Activated CD8-positive, alpha-beta memory T cell treated with anti-CD3 and anti-CD28 coated beads for 1 hour (primary cell): ENCODE measurements at places on chromosomes 12 and 14.

- DNase-seq = no peak
These were observed 252.4 kb downstream of the KCNC2 start for GRCh38 chr12:74957231-74957630.

- no peak for DNase-seq
These were observed 397.1 kb downstream of the APAF1 start for GRCh38 chr12:99042226-99042625.

GRCh38 chr12:120314220-120314619 is 12.1 kb downstream of the SIRT4 start:
- no peak for DNase-seq

- DNase-seq = no peak
These were observed 39.6 kb downstream of the CFAP251 start for GRCh38 chr12:121957861-121958515.

GRCh38 chr12:68521321-68521839 is 89.3 kb upstream of the RAP1B start:
- no peak for DNase-seq

GRCh38 chr12:19369691-19370148 is 69.6 kb upstream of the AEBP2 start:
- DNase-seq = no peak

- no peak for DNase-seq
These were observed 24.9 kb downstream of the PSMC1 start for GRCh38 chr14:90281261-90281660.

GRCh38 chr12:66776974-66777373 is 98.1 kb upstream of the GRIP1 start:
- peak; percentile 8 for DNase-seq

DNA sequence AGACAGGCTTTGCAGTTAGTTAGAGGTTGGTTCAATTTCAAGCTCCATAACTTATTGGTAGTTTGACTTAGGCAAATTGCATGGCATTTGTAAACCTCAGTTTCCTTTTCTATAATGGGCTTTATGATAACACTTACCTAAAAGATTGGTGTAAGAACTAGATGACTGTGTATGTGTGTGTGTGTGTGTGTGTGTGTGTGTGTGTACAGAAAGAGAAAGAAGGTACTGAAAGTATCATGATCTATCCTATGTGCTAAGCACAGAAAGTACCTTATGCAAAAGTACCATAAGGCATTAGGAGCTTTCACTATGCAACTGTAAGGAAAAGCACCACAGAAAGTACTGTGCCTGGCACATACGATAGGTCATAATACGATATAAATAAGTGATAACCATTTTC is 304.3 kb upstream of the KITLG start:
- no peak for DNase-seq

- DNase-seq = no peak
These were observed 87.1 kb upstream of the ZFP36L1 start for GRCh38 chr14:68879841-68880575.

DNA sequence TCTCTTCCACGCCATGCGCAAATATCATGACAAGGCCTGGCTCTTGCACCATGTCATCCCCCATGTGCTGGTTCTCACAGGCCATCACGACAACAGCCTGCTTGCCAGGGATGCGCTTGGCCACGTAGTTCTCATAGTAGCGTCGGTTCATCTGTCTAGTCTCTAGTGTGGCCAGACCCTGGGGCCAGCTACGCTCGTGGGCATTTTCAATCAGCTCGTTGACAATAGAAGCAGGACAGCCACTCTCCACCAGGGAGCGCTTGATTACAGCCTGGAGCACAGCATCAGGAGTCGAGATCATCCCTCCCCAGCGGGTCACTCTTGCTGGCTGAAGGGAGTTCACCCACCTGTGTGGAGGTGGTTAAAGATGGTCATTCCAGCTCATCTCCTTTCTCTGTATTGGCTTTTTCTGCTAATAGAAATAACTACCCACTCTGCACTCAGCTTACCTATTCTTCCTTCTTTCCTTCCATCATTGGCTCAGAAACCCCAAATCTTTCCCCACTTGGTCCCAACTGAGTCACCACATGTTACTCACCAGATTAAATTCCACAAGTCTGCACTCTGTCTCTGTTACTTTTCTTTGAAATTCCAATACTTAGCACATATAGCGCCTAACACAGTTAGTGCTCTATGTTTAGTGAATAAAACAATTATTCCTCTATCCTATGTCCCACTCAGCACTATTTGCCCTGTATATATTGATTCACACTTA is 15.1 kb downstream of the RNF41 start:
- DNase-seq = no peak

DNA sequence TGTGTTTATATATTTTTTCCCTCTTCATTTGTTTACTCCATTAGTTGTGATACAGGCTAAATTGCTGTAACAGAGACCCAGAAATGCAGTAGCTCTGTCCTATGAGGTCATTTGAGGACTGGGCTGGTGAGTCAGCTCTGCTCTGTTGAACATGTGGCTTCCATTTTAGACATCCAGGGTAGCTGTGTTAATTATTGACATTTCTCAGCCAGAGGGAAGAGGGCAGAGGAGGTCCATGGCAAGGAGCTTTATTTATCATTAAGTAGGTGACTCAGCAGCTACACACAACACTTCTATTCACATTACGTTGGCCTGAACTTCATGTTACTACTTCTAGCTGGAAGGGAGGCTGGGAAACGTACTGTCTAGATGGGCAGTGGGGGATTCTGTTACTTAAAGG is 85.4 kb downstream of the PTCSC3 start:
- DNase-seq = no peak

DNA sequence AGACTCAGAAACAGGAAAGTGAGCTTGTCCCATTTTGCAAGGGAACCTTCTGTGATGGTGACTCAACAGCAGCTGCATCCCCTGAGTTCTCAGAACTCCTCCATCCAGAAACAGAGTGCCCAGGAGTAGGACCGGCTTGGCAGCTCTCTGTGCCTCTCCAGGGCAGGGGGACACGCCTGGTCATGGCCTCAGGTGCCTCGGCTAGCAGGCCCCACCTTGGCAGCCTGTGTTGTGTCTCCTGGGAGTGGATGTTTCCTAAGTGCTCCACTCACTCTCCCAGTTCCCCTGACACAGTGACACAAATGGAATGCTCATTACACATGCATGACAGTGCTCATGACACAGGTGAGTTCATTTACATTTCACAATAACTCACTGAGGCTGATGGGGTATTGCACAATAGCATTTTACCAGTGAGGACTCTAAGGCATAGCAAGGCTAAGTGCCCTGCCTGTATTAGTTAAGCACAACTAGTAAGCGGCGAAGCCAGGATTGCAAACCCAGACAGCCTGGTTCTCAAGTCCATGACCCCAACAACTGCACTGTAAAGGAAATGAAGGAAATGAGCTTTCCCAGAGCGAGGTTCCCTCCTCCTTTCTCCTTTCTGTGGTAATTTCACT is 47.4 kb downstream of the CALM1 start:
- no peak for DNase-seq

DNA sequence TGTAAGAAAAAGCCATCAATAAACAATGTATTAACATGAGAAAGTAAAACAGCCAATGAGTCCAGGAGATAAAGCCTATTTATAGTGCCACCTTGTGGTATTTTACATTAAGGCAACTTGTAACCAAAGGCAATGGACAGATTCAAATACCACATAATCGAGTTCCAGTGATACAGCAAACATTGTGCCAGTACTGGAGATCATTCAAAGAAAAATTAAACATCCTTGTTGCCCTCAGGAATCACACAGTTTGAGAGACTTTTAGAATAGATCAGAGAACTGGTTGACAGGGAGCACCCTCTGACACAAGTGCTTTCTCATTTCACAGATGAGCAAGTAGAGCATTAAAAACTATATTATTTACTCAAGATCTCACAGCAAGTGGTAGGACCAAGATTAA is 98.1 kb downstream of the DDHD1 start:
- DNase-seq = no peak

- DNase-seq = no peak
These were observed 200.2 kb downstream of the ANO6 start for GRCh38 chr12:45416126-45416525.

DNA sequence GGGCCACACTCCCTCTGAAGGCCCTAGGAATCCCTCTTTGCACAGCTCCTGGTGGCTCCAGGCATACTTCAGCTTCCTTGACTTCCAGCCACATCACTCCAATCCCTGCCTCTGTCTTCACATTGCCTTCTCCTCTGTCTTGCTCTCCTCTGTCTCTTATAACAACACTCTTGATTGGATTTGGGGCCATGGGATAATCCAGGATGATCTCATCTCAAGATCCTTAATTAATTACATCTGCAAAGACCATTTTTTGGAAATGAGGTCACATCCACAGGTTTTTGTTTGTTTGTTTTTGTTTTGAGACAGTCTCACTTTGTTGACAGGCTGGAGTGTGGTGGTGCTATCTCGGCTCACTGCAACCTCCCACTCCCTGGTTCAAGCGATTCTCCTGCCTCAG is 88.7 kb downstream of the TMTC1 start:
- DNase-seq = no peak

GRCh38 chr14:90905531-90905930 is 89.3 kb upstream of the TTC7B start:
- no peak for DNase-seq

GRCh38 chr12:16246264-16246663 is 31.2 kb downstream of the SLC15A5 start:
- DNase-seq = no peak

GRCh38 chr14:23183479-23183878 is at the start of gene SLC7A8:
Gene SLC7A8, minus strand, starts transcription at chr14:23183660. Its CDS starts 746 bp downstream, at chr14:23182914.
- peak; percentile 22 for DNase-seq

GRCh38 chr12:120110550-120111501 is 5.7 kb downstream of the RAB35 start:
- DNase-seq = peak; percentile 11

GRCh38 chr14:69154779-69155178 is 1.9 kb upstream of the DCAF5 start:
- DNase-seq = no peak

DNA sequence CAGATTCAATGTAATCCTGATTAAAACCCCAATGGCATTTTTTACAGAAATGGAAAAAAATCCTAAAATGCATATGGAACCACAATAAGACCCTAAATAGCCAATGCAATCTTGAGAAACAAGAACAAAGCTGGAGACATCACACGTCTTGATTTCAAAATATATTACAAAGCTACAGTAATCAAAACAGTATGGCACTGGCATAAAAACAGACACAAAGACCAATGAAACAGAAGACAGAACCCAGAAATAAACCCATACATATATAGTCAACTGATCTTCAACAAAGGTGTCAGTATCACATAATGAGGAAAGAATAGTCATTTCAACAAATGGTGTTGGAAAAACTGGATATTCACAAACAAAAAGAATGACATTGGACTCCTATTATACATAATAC is 9.4 kb upstream of the ABCC9 start:
- no peak for DNase-seq

DNA sequence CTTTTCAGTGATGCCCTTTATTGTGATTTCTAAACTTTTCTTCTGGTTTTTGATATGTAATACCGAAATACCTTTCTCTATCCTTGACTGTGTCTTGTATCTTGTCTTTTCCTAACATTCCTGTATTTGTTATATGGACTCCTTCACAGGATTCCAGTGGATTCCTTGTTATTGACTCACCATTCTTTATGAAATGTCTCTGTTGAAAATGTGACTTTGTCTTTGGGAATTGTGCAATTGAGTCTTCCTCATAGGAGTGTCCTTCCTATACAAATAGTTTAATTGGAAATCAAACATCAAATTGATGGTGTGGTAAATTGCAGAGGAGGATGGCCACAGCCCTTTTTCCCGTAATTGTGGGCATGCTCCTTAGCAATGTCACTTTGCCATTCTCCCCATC is 296.6 kb upstream of the KITLG start:
- no peak for DNase-seq

- DNase-seq = no peak
These were observed 138.1 kb upstream of the C14orf180 start for GRCh38 chr14:104441275-104442106.

- DNase-seq = no peak
These were observed 31.9 kb downstream of the CACNA1C start for GRCh38 chr12:2084553-2085296.

- DNase-seq = no peak
These were observed 2.9 kb downstream of the ZFHX2 start for GRCh38 chr14:23548351-23549318.

DNA sequence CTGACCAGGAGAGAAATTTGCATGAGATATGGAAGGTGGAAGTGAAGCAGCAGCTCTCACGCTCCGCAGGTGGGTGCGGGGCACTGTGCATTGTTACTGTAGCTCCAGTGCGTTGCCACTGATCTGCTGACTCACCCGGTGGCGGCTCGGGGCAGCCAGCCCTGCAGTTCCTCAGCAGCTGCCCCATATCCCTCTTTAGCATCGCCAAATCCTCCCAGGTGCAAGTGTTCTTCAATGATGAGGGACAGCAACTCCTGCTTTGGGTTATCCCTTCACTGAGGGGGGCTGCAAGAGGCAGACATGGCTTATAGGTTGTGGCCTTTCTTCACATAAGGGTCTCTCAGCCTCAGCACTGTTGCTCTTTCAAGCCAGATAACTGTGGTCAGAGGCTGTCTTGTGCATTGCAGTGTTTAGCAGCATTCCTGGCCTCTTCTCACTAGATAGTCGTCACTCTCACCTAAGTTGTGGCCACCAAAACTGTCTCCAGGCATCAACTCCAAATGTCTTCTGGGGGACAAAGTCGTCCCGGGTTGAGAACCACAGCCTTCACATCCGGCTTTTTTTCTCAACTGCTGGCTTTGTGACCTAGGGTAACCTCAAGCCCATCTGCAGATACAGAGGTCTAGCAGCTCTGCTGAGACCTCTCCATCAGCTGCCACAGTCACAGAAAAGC is 180.8 kb downstream of the EFCAB11 start:
- DNase-seq = peak; percentile 35

DNA sequence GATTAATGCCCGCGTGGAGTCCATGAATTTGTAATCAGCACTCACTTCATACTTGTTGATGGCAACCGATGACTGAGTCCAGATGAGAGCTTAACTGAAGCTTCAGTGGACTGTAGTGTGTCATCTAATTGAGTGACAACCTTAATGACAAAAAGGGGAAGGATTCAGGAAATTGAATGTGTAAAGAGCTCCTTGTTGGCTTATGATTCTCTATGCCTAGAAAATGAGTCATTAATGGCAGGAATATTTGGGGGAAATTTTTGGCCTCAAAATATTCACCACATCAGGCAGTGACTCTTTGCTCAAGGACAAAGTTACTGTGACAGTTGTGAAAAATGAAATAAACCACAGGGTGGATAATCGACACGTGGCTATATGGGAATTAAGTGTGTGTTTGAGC is 55.3 kb upstream of the STON2 start:
- DNase-seq = no peak

DNA sequence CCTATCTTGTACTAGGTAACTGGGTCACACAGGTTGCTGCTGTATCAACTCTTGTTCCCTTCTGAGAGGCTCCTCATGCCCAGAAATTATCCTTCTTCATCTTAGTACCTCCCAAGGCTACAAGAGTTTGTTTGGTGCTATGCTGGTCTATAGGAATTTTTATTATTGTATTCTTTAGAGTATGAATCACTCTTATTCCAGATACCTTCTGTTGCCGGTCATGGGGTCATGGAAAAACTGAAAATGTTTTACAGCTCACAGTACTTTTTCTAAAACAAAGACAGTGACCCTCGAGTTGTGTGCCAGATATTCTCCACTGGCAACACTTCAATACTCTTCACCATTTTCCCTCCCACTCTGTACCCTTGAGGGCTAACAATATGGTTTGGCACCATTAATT is 1598.0 kb upstream of the TMEM132C start:
- DNase-seq = no peak

- DNase-seq = no peak
These were observed 2.2 kb upstream of the SAV1 start for GRCh38 chr14:50670196-50670865.

GRCh38 chr14:98470663-98471062 is 801.3 kb downstream of the BCL11B start:
- no peak for DNase-seq
